ENCODE measurements at places on chromosomes 2 and 18. TPM values are rescaled to one million over a fixed set of nuclear protein-coding genes. Genes with fewer than 3 reads are reported as not detected.

The OR6B2 gene
- not detected for total RNA-seq

The TRMT61B gene
- total RNA-seq = 11.4 TPM

The PDE11A gene
- total RNA-seq = 0.50 TPM

The KIF1A gene
- 0.33 TPM for total RNA-seq

The TEX44 gene
- total RNA-seq = not detected

The PDE1A gene
- 9.7 TPM for total RNA-seq

The C1GALT1C1L gene
- total RNA-seq = 0.20 TPM

The POTEE gene
- total RNA-seq = not detected

The STARD6 gene
- total RNA-seq = not detected

The DCDC2C gene
- total RNA-seq = not detected

The ANTXR1 gene
- total RNA-seq = 89.3 TPM

The KCNG3 gene
- total RNA-seq = not detected

Measured in smooth muscle cell of the pulmonary artery (primary cell).